Jurkat, Clone E6-1 (cell line): ENCODE measurements at places on chromosomes 5 and 9.

DNA sequence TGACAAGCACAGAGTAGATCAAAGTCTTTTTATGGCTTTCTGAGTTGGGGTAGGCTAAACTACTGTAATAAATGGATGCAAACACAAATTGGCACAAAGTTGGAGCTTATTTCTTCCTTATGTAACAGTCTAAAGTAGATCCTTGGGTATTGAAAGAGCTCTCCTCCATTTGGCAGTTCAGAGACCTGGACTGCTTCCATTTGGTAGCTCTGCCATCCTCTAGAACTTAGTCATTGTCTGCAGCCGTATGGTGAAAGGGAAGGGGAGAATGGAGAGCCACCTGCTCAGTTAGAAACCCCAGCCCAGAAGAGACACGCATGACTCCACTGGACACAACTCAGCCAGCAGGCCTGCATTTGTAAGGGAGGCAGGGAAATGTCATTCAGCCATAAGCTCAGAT lies 345.0 kb downstream of the DMAC1 start:
- DNase-seq, result no peak

DNA sequence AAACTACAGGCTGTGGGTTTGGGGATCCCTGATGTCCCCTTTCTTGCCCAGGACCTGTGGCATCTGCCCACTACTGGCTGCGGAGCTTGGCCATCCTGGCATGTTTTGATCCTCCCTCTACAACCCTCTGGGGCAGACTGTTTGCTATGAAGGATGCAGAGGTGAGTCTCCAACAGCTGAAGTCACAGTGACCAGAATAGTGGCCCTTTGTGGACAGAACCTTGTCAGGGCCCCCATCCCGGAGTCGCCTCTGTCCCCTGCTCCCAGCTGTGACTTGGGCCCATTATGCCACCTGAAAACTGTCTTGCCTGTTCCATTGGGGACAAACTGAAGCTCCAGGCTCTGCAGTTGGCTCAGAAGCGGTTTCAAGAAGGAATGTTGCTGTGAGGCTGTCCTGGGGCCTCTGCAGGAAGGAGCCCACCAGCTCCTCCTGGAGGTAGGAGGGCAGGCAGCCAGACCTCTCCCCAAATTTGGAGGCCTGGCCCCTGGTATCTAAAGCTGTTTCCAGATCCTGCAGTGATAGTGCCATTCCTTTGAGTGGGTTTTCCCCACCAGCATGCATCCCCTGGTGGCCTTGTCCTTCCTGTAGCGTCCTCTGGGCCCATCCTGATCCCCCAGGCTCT lies 93.3 kb downstream of the BARX1 start:
- no peak for DNase-seq

GRCh38 chr9:137110911-137111787 lies 3.4 kb downstream of the DPP7 start:
- no peak for DNase-seq

GRCh38 chr5:33509036-33509435 lies 68.3 kb downstream of the TARS1 start:
- no peak for DNase-seq

DNA sequence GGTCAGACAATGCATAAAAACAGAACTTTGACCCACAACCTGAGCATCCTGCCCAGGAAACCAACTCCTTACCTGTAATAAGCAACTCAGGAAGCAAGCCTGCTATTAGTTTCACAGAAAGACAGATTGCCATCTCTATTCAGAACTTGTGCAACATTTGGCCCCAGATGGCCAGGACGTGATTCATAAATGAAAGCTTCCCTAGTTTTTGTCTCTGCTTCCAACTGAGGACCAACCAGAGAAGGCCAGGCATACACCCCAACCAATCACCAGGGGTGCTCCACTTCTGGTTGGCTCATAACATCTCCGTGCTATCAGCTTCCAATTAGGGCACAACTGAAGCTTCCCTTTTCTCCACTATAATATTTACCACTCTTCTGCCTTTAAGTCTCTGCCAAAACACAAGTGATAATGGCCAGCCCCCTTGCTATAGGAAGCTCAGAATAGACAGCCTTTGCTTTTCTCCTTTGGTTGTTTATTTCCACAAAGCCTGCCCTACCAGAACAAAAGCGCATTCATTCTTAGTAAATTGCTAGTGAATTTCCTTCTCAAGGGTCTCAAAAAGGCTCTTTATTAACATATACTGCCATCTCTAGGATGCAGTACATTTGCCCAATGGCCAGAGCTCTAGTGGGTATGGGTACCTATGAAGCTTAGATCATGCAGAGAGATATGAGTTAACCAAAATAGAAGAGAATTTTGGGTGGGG lies 289.7 kb upstream of the DAP start:
- DNase-seq, result no peak

GRCh38 chr9:18684593-18685317 lies 210.8 kb downstream of the ADAMTSL1 start:
- no peak for DNase-seq

DNA sequence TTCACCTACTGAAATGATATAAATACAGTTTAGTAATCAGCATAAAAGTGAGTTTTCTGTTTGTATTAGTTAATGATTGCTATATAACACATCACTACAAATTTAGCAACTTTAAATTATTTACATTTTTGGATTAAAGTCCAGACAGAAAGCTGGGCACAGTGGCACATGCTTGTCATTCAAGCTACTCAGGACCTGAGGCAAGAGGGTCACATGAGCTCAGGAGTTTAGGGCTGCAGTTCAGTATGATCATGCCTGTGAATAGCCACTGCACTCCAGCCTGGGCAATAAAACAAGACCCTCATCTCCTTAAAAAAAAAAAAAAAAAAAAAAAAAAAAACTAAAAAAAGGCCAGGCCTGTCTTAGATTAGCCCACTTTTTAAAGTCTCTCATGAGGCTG lies 273.6 kb upstream of the CTNND2 start:
- no peak for DNase-seq

DNA sequence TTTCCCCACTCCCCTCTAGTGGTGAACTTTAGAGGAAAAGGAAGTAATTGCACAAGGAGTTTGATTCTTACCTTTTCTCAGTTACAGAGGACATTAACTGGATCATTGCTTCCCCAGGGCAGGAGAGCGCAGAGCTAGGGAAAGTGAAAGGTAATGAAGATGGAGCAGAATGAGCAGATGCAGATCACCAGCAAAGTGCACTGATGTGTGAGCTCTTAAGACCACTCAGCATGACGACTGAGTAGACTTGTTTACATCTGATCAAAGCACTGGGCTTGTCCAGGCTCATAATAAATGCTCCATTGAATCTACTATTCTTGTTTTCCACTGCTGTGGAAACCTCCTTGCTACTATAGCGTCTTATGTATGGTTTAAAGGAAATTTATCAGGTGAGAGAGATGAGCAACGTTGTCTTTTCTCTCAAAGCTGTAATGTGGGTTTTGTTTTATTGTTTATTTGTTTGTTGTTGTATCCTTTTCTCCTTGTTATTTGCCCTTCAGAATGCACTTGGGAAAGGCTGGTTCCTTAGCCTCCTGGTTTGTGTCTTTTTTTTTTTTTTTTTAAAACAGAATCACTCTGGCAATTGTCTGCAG lies 25.3 kb downstream of the SLC22A5 start:
- no peak for DNase-seq

- DNase-seq, result peak; percentile 23
These were observed 102.4 kb upstream of the SMC2 start for GRCh38 chr9:103991698-103992097.

GRCh38 chr5:56840597-56840996 lies 25.2 kb downstream of the MAP3K1 start:
- DNase-seq, result no peak

GRCh38 chr9:805151-805550 lies 36.3 kb upstream of the DMRT1 start:
- DNase-seq, result no peak

GRCh38 chr9:134224567-134225093 lies 60.3 kb upstream of the RNU6ATAC start:
- DNase-seq, result no peak

DNA sequence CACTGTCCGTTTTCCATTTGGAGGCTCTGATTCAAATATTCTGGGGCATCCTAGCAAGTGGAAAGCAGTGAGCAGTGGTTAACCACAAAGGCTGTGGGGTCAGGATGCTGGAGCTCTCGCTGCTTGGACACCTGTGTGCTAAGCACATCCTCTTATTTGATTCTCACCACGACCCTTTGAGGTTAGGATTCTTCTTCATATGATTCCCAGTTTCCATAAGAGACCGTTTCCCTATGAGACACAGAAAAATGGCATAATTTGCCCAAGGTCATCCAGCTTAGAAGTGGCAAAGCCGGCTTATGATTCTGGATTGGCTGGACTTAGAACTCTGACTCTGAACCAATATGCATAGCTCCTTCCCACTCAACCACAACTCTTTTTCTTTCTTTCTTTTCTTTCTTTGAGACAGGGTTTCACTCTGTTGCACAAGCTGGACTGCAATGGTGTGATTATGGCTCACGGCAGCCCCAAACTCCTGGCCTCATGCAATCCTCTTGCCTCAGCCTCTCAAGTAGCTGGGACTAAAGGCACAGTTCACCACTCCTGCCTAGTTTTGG lies 207.7 kb downstream of the TTLL11 start:
- DNase-seq, result peak; percentile 46

GRCh38 chr9:18250053-18250452 lies 223.9 kb upstream of the ADAMTSL1 start:
- no peak for DNase-seq

DNA sequence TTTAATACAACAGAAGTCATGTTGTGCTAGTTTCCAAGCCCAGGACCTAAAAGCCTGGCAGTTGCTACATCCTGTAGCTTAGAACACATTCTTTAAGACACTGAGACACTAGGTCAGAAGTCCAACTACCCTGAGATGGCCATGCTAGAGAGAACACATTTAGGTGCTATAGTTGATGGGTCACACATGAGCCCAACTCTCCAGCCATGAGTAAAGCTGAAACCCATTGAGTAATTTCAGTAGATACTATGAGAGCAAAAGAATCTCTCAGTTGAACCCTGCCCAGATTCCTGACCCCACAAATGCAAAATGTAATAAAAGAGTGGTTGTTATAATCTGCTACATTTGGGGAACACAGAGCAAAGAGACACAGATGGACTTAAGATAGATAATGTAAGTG lies 164.4 kb downstream of the SEMA5A start:
- no peak for DNase-seq

GRCh38 chr9:6938447-6938846 lies 180.7 kb downstream of the KDM4C start:
- no peak for DNase-seq

DNA sequence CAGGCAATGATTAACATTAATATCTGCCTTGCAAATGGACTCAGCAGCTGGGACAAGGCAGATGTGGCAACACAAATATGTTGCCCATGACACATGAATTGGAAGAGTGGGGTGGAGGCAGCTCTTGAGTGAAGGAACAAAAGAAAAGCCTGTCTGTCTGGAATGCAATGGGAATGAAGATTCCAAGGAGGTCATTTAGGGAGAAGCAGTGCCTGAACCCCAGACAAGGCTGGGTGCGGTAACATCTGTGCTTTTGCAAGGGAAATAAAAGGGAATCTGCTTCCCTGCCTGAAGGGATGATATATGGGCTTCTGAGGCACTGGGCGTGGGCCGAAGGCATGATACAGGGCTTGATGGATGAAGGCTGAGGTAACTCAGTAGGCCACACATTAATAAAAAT lies 94.1 kb upstream of the TRIM32 start:
- no peak for DNase-seq

DNA sequence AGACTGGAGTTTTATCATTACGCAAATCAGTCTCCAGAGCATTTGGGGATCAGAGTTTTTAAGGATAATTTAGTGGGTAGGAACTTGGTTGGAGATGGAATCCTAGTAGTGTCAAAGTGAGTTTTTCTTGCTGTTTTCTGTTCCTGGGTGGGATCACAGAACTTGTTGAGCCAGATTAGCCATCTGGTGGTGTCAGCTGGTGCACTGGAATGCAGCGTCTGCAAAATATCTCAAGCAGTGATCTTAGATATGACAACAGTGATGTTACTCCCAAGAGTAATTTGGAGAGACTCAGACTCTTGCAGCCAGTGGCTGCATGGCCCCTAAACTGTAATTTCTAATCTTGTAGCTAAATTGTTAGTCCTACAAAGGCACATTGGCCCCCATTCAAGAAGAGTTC lies 1257.8 kb downstream of the MAT2B start:
- DNase-seq, result no peak

GRCh38 chr5:19547640-19548039 lies 440.4 kb downstream of the CDH18 start:
- no peak for DNase-seq

GRCh38 chr9:107744873-107745272 lies 255.3 kb upstream of the KLF4 start:
- no peak for DNase-seq

- no peak for DNase-seq
These were observed 12.5 kb upstream of the LPAR1 start for GRCh38 chr9:111050819-111051218.

GRCh38 chr5:64775291-64775690 lies 6.6 kb downstream of the CWC27 start:
- DNase-seq, result no peak

- DNase-seq, result no peak
These were observed 9.1 kb downstream of the ZNF300 start for GRCh38 chr5:150895431-150896428.

GRCh38 chr5:61790007-61790406 lies 457.9 kb downstream of the ZSWIM6 start:
- DNase-seq, result no peak

DNA sequence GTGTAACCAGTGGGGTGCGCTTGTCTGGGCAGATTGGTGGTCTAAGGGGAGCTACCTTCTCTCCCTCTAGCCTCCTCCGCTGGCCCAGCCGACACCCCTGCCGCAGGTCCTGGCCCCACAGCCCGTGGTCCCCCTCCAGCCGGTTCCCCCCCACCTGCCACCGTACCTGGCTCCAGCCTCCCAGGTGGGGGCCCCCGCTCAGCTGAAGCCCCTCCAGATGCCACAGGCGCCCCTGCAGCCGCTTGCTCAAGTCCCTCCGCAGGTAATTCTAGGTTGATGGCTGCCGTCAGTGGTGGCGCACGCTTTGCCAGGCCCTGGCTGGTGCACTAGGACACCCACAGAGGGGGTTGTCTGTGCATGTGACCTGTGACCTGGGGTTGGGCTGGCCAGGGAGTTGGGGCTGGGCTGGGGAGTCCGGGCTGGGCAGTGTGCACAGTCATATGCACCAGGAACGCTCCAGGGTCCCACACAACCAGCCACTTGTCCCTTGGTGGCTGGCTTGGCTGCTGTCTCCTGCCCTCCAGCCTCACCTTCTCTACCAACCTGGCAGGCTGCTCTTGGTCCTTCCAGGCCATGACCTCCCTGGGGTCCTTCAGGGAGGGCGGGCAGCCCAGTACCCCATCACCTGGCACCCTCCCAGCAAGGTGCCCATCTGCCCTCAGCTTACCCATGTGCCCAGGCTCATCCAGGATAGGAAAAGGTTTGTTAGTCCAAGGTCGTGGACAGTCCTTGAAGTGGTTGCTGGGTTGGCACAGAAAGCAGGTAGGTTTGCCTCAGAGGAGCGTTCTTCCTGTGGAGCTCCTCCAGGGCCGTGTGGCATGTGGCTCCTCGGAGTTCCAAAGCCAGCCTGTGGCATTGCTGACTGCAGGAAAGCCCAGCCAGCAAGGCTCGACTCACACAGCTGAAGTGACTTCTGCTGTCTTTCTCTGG lies 73.2 kb downstream of the WNK2 start:
- no peak for DNase-seq

DNA sequence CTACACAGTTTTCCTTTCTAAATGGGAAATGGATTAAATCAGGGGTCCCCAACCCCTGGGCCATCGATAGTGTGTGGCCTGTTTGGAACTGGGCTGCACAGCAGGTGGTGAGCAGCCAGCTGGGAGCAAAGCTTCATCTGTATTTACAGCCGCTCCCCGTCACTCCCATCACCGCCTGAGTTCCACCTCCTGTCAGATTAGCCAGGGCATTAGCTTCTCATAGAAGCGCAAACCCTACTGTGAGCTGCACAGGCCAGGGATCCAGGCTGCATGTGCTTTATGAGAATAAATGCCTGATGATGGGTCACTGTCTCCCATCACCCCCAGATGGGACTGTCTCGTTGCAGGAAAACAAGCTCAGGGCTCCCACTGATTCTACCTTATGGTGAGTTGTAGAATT lies 41.2 kb upstream of the FLT4 start:
- DNase-seq, result no peak
